ENCODE measurements at places on chromosomes 7 and 10.

DNA sequence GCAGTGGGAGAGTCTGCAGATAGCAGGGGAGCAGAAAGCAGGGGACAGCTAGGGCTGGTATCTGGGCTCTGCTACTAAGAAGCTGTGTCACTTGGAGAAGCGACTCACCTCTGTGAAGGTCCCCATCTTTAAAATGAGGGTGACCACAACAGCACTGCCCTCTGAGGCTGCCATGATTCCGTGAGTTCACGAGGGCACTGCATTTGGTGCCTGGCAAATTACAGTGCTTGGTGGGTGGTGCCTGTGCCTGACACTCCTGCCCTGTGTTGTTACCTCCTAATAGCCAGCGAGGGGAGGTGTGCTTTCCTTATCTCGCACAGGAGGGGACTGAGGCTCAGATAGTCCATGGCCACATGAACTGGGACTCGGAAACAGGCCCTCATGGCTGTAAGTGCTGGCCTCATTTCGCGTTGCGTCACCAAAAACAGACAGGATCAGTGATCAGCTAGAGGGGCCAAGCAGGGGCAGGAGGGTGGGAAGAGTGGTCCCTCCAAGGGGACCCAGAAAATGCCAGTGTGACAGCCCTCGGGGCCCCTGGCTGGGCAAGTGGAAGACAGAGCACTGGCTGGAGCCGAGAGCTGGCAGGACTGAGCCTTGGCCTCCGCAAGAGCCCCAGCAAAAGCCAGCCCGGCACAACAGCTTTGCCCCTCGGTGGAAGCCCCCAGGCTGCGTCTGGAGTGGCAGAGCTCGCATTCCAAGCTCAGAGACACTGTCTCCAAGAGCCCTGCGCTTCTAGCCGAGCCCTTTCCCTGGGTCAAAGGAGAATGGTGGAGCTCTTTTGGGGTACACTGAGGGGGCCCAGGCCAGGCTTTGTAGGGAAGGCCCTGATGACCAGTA, 17.3 kb upstream of the BNIP3 start:
- DNase-seq = no peak

GRCh38 chr10:69494626-69495558, 43.6 kb downstream of the TSPAN15 start:
- DNase-seq = no peak

DNA sequence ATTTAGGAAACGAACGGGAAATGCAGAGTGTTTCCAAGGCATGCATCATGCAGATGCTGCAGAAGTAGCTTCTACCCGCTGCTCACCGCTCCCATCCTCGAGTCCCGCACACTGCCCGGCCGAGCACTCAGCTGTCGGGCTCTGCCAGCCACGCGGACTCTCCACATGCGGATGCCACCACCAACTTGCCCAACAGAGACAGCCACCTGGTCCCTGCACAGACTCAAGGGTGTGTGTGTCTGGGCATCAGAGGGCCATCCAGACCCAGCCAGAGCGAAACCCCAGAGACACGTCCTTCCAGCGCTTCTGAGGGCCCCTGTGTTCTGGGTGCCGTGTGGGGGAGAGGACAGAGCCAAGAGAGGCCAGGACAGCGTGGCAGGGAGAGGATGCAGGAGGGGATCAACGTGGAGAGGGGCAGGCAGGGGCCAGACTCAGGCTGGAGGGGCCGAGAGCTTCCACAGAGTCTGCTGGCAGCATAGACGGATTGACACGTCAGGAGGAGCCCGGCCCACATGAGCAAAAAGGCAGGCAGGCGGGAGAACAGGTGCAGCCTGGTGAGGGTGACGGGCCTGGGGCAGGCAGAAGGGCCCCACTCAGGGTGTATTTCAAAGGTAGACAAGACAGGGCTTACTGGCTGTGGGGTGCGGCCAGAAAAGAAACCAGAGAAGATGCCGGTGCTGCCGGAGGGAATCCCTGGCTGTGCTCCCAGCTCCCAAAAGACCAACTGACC, 18.3 kb downstream of the GPER1 start:
- no peak for DNase-seq

- no peak for DNase-seq
Observed at GRCh38 chr10:104867966-104868598, 227.0 kb downstream of the SORCS3 start.

DNA sequence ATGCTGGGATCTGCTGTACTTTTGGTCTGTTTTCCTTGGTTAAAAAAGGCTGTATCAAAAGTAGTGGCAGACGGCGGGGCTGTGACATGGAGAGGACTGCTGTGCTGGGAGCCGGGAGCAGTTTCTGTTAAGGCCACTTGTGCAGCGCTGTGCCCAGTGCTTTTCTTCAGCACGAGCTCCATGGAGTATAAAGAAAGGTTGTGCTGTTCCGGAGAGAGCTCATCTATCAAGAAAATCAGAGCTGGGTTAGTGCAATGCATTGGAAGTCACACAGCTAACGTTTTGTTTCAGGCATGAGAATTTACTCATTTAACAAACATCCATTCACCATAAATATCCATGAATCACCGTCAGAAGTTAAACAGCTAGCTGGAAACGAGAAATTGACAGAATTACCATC, 62.0 kb downstream of the KIAA1549 start:
- DNase-seq = no peak

DNA sequence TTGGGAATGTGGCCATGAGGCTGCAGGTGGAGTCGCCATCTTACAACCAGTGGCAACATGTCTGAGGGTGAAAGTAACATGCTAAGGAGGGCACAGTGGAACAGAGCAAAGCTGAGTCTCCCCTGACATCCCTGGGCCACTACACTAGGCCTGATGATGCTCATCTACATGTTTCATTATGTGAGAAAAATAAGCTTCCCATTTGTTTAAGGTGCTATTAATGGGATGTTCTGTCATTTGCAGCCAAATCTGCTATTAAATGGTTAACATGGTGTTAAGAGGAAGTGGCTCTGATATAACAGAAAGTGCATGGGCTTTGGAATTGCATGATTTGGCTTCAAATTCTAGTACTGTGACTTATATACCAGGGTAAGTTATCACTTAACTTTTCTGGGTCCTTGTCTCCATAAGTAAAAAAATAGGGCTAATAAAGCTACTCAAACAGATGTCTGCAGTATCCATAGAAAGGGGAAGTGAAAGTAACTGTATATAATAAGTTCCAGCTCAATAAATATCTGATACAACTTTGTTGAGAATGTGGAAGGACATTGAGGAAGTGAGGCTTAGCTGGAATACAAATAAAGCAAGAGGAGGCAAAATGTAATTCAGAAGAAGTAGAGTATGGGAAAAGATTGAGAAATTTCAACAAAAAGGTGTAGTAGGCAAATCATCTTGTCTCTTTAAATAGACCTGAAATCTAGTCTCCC, 158.9 kb downstream of the RTKN2 start:
- DNase-seq = no peak

GRCh38 chr7:132141109-132141508, 435.2 kb downstream of the PLXNA4 start:
- no peak for DNase-seq

Measured in DMS53 (cell line).